ENCODE measurements at places on chromosomes 16 and 17. TPM values are rescaled to one million over a fixed set of nuclear protein-coding genes. Genes with fewer than 3 reads are reported as not detected.

Gene GSDMA
- total RNA-seq: not detected

Gene KRTAP9-2
- not detected for total RNA-seq

Gene VPS9D1
- total RNA-seq: 7.4 TPM

Gene PRRT2
- 0.25 TPM for total RNA-seq

Gene KRTAP9-4
- not detected for total RNA-seq

Gene PLCD3
- total RNA-seq: 31.5 TPM

Gene NPIPB5
- total RNA-seq: 43.4 TPM

Gene AP1G1
- total RNA-seq: 31.4 TPM

Gene SLC9A5
- 0.32 TPM for total RNA-seq

Gene BAIAP3
- 3.7 TPM for total RNA-seq

Gene TCAP
- total RNA-seq: 0.49 TPM

Gene PRSS27
- total RNA-seq: 0.19 TPM

Gene CLDN9
- not detected for total RNA-seq

Gene HS3ST3A1
- not detected for total RNA-seq

Gene CRHR1
- total RNA-seq: not detected

Gene LRRC75A
- 4.5 TPM for total RNA-seq

Gene KRTAP16-1
- total RNA-seq: not detected

Gene TMEM114
- total RNA-seq: not detected

Gene CD79B
- 1.1 TPM for total RNA-seq

Gene MT1M
- 4.2 TPM for total RNA-seq

Gene MAP2K6
- total RNA-seq: 2.9 TPM

Gene TNFRSF17
- not detected for total RNA-seq

Gene GRAPL
- 13.3 TPM for total RNA-seq

Gene PDPR
- 31.5 TPM for total RNA-seq

Gene USP31
- 29.3 TPM for total RNA-seq

Gene ACSM3
- total RNA-seq: 1.4 TPM

Gene GRB7
- total RNA-seq: 0.16 TPM

Gene CTF1
- 0.19 TPM for total RNA-seq

Gene GUCY2D
- total RNA-seq: not detected

Gene TMEM132E
- total RNA-seq: not detected

Gene SOX9
- not detected for total RNA-seq

Gene HAS3
- 13.5 TPM for total RNA-seq

Gene CSH2
- not detected for total RNA-seq

Gene OR4D1
- not detected for total RNA-seq

Gene RRAD
- total RNA-seq: 2.1 TPM

Gene SPEM2
- not detected for total RNA-seq

Gene CACNA1H
- total RNA-seq: 1.1 TPM

Gene FBXW10B
- 0.32 TPM for total RNA-seq

Gene KRTAP4-11
- total RNA-seq: not detected

Gene PRSS53
- total RNA-seq: 0.81 TPM

Gene DNASE1L2
- 0.32 TPM for total RNA-seq

Gene KIFC3
- total RNA-seq: 37.9 TPM

Gene ASPHD1
- 0.63 TPM for total RNA-seq
